ENCODE measurements at places on chromosomes 12 and 14.
A peak's percentile ranks its signal among the peaks of the same experiment; 100 is the strongest.

DNA sequence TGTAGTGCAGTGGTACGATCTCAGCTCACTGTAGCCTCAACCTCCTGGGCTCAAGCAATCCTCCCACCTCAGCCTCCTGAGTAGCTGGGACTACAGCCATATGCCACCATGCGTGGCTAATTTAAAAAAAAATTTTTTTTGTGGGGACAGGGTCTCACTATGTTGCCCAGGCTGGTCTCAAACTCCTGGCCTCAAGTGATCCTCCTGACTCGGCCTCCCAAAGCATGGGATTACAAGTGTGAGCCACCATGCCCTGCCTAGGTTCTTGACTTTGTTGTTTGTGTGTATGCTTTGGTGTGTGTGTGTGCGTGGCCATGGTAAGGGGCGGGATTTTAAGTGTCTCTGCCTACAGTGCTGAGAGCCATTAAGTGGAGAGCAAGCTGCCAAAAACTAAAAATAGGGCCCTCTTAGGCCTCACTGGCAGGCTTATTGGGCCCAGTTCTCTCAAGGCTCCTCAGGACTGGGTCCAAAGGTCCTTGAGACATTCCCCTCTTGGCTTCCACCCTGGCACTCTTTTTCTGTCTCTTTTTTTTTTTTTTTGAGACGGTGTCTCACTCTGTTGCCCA, 5.1 kb downstream of the COX14 start:
- H3K36me3 ChIP-seq: peaks cover 21% of the 10 kb centered on the region
- H3K27me3 ChIP-seq: no peaks in the 10 kb centered on the region
- no peak overlapping the region for H3K27ac ChIP-seq
- no peak for DNase-seq

DNA sequence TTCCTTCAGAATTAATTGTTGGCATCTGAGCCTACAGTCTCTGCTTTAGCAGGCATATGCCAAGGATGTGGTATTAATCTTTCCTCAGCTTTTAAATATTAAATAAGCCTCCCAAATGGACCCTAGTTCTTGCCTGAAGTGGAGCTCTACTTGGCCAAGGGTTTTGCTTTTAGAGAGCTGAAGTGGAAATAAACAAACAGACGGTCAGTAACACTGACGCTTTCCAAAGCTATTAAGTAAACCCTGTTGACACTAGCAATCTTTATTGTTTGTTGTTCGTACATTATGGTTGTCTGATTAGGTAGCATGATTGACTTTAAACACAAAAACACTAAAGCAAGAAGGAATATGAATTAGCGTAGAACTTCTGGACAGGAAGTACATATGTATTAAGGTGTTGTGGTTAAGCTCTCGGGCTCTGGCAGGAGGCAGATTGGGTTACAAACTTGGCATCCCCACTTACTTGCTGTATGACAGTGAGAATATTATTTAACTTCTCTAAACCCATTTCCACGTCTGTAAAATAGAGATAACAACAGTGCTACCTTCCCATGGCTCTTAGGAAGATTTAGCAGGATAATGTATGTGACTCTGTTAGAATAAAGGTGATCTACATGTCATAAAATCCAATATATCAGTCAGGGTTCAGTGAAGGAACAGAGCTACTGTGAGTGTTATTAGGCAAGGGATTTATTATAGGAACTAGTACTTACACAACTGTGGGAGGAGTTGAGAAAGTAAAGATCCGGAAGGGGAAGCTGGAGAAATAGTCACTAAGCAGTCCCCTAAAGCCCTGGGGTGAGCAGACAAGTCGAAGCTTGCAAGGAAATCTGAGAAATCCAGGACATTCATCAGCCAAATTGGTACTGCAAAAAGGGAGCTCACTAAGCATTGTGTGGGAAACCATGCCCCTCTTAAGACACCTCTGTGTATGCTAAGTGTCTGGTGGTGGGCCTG, 92.2 kb upstream of the ATF7IP start:
- no peaks in the 10 kb centered on the region for H3K36me3 ChIP-seq
- H3K27me3 ChIP-seq: no peaks in the 10 kb centered on the region
- H3K27ac ChIP-seq: no peak overlapping the region
- H3K4me3 ChIP-seq: no peak overlapping the region
- DNase-seq: peak; percentile 21

DNA sequence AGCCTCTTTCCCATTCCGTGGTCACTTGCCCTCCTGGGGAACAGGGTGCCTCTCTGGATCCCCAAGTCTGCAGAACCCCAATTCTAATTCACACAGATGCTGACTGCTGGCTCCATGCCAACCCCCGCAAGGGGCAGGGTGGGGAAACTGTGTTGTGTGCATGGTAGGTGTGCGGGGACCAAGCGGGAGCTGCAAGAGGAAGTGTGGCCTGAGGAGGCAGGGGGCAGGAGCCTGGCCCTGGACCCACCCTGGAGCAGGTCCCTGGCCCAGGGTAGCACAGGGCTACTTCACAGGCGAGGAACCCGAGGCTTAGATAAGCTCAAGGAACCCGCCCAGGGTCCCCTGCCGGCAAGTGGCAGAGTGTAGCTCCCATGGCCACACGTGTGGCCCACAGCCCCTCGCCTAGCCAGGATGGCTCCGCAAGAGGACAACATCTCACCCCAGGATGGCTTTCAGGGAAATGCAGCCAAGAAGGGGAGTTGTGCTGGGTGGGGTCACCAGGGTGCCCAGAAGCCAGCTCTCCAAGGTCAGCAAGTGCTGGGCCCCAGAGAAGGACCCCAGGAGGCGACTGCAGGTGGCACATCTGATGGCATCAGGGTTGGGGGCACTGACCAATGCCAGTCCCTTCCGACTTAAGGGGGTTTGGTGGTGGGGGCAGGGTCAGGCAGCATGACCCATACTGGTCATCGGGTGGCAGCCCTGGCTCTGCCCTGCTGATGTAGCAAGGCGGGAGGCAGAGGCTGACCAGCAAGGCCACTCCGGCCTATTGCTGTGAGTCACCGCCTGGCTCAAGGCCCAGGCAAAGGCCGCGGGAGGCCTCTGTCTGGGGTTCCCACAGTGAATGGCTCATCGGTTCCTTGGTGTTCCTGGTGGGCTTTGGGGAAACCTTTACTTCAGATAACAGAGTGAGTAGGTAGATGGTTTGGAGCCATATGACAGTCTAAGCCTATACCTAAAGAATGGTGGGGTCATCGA, 37.3 kb upstream of the EML1 start:
- peak overlapping the region; percentile 74 for H3K27ac ChIP-seq
- peak; percentile 86 for DNase-seq
- H3K4me1 ChIP-seq: peaks cover 71% of the 10 kb centered on the region
- no peaks in the 10 kb centered on the region for H3K27me3 ChIP-seq

DNA sequence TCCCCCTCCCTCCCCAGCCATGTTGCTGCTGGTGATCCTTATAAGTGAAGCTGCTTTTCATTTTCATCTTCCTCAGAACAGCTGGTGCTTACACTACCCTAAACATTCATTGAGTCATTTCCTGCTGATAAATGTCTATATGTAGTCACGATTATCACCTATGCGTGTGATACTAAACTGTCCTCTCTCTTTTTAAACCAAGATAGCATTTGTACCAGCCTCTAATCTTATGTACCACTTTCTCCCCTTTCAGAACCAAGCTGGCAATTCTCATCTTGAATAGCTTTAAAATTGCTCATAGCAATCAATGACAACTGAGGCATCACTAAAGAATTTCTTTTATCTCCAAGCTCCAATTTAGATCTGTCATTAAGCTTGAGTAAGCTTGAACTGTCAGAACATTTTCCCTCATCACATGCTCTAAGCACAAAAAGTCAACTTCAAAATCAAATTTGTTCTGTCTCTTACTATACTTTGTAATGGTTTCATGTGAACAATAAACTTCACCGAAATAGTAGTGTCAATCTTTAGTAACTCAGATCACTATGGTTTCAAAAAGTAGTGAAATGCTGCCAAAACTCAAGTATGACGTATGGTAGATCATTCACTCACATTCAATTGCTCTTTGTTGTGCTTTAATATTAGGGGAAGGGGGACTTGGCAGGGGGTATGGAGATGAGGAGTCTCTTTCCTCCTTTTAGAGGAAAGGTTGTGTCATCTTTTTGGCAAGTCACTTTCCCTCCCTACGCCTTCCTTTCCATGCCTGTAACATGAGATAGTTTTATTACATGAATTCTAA, 178.1 kb upstream of the NOVA1 start:
- peak overlapping the region; percentile 88 for H3K27ac ChIP-seq
- H3K36me3 ChIP-seq: no peaks in the 10 kb centered on the region
- peak overlapping the region; percentile 35 for H3K4me3 ChIP-seq
- H3K4me1 ChIP-seq: peaks cover 38% of the 10 kb centered on the region
- no peaks in the 10 kb centered on the region for H3K27me3 ChIP-seq

DNA sequence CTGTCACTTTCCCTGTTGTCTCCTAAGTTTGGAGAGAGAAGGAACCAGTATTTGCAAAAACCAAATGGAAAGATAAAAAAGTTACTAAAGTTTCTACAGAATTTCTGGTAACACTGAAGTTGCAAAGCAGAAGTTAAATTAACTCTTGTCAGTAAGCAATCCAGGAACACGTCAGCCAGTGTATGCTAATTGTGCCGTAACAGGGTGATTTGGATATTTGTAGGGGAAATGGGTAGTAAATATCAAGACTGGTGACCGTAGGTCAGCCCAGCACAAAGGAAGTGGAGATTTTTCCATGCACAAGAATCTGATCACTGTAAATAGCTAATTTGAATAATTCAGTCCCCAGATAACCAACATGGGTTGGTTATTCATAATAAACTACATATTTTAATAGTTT, 2.3 kb downstream of the CDKN1B start:
- peaks cover 43% of the 10 kb centered on the region for H3K4me1 ChIP-seq
- DNase-seq: peak; percentile 16
- peak overlapping the region; percentile 94 for H3K4me3 ChIP-seq
- H3K27ac ChIP-seq: peak overlapping the region; percentile 97
- H3K27me3 ChIP-seq: no peaks in the 10 kb centered on the region

DNA sequence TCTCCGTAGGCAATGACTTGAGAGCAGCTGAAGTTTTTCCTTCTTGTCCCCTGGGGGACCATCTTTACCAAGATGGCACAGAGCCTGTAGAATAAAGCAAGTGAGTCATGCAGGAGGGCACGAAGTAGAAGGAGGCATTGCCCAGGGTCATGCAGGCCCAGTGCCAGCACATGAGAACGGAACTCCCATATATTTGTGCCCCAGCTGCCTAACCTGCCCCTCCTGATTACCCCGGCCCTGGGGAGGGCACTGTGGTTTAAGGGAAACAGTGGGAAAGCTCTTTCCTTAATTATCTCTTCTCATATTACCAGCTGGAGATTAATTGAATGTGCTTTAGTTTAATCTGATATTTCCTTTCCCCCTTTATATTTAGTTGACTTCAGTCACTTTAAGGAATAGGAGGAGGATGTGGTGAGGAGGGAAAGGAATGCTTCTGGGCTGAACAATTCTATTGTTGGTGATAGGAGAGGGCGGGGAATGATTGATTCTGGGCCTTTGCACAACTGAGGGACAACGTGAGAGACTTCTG, 51.9 kb downstream of the RASSF8 start:
- no peaks in the 10 kb centered on the region for H3K36me3 ChIP-seq
- DNase-seq: peak; percentile 90
- peaks cover 21% of the 10 kb centered on the region for H3K4me1 ChIP-seq
- H3K4me3 ChIP-seq: no peak overlapping the region

- H3K36me3 ChIP-seq: no peaks in the 10 kb centered on the region
- no peak overlapping the region for H3K4me3 ChIP-seq
- H3K27me3 ChIP-seq: no peaks in the 10 kb centered on the region
- H3K4me1 ChIP-seq: no peaks in the 10 kb centered on the region
Observed at GRCh38 chr12:95593266-95593871, 42.1 kb upstream of the USP44 start.

GRCh38 chr14:101893759-101894158, 70.6 kb upstream of the DYNC1H1 start:
- no peak overlapping the region for H3K27ac ChIP-seq
- DNase-seq: no peak
- no peak overlapping the region for H3K4me3 ChIP-seq
- no peaks in the 10 kb centered on the region for H3K4me1 ChIP-seq

GRCh38 chr12:123351349-123351748, 13.3 kb downstream of the SBNO1 start:
- H3K27ac ChIP-seq: no peak overlapping the region
- H3K36me3 ChIP-seq: peaks cover 22% of the 10 kb centered on the region
- no peak overlapping the region for H3K4me3 ChIP-seq
- no peaks in the 10 kb centered on the region for H3K4me1 ChIP-seq

Measured in PC-3 (cell line).